ENCODE measurements at places on chromosomes 4 and X.
A peak's percentile ranks its signal among the peaks of the same experiment; 100 is the strongest.

GRCh38 chr4:119315036-119315435 is 6.9 kb downstream of the FABP2 start:
- no peak for DNase-seq

- no peak for DNase-seq
Measured at GRCh38 chrX:107123750-107124149, 5.1 kb upstream of the RBM41 start.

- no peak for DNase-seq
Measured at GRCh38 chr4:138869165-138869564, 146.4 kb upstream of the NOCT start.

- DNase-seq = no peak
Measured at GRCh38 chrX:111615227-111615626, 65.7 kb upstream of the ALG13 start.

GRCh38 chrX:2829469-2830246 is 928 bp downstream of the GYG2 start:
- DNase-seq = no peak

GRCh38 chr4:38223782-38224236 is 263.6 kb downstream of the PTTG2 start:
- no peak for DNase-seq

- DNase-seq = no peak
Measured at GRCh38 chr4:22648996-22649395, 43.7 kb upstream of the GBA3 start.

DNA sequence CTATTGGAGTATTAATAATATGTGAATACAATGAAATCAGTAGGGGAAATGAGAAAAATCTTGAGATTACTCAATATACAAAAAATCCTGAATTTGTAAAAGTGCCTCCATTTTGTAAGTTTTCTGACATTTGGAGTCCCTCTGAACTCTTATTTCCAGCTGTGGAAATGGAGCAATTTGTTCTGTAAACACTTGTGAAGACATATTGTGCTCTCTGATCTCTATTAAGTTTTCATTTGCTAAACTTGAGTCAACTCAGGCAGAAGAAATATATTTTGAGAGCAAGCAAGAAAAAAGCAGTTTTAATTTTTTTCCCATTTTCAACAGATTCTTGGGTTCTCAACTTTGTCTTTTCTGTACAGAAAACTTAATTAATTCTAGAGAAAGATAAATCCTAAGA is 51.4 kb upstream of the PCDH18 start:
- DNase-seq = no peak

GRCh38 chrX:20965270-20966044 is 408.8 kb upstream of the CNKSR2 start:
- peak; percentile 64 for DNase-seq

Measured in NCI-H748 treated with DMSO at 0.1 percent for 48 hours (cell line).